Ovary (tissue), 10 donors: ENCODE measurements at places on chromosomes 1 and 21.

- DNase-seq: peak; percentile 36
Measured at GRCh38 chr21:37220433-37220980, 46.6 kb downstream of the VPS26C start.

DNA sequence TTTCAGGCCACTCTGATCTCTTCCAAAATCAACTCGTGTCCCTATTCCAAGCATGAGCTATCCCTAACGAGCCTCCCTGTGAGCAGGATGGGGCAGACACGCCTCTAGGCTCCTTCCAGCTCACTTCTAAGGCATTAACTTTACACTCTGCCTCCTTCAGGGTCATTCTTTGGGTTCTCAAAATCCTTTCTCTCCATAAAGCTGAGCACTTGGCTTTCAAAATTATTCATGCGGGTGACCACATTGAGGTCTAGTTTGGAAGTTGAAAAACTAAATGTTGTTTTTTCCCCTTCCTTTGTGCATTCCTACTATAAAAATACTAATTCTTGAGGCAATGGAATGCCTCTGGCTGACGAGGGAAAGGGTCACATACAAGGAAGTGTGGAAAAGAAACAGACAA lies 33.5 kb upstream of the BMP8B start:
- DNase-seq: no peak

DNA sequence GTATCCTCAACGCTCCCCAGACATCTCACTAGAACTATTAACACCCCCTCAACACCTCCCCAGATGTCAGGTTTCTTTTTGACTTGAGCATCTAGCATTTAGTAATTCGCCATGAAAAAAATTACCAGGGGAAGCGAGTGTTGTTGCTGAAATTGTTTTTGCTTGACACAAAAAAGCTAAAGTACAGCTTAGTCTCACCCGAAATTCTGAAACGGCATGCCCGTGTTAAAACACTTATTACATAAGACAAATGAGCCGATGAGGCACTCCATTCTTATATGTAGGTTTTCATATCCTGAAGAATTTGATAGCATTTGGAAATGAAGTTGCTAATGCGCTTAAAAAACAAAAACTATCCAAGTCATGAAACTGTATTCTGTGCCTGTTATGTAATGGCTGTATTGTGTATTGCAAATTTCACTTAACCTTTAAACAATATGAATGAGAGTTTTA lies 1.3 kb upstream of the NRIP1 start:
- DNase-seq: no peak

DNA sequence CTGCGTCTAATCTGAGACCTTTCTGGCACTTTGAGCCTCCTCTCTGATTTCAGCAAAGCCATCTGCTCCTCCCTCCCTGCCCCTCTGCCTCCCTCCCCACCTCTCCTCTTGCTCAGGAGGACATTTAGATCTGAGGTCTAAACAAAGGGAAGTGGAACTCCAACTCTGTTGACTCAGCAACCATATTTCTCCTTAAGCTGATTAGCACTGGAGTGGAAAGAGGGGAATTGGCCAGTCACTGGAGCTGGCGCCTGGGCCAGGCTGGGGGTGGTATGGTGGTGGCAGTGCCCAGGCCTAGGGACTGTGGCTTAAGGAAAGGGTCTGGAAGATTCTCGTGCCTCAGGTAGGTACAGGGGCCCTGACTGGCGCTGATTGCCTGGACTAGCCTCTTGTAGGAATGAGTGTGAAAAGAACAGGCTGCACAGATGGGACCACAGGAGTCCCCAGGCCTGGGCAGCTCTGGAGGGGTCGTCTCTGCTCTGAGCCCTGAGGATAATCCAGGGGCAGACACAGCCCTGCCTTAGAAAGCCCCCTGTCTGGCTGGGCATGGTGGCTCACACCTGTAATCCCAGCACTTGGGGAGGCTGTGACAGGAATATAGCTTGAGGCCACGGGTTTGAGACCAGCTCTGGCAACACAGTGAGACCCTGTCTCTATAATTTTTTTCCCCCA lies 11.9 kb downstream of the SH2D2A start:
- DNase-seq: no peak

DNA sequence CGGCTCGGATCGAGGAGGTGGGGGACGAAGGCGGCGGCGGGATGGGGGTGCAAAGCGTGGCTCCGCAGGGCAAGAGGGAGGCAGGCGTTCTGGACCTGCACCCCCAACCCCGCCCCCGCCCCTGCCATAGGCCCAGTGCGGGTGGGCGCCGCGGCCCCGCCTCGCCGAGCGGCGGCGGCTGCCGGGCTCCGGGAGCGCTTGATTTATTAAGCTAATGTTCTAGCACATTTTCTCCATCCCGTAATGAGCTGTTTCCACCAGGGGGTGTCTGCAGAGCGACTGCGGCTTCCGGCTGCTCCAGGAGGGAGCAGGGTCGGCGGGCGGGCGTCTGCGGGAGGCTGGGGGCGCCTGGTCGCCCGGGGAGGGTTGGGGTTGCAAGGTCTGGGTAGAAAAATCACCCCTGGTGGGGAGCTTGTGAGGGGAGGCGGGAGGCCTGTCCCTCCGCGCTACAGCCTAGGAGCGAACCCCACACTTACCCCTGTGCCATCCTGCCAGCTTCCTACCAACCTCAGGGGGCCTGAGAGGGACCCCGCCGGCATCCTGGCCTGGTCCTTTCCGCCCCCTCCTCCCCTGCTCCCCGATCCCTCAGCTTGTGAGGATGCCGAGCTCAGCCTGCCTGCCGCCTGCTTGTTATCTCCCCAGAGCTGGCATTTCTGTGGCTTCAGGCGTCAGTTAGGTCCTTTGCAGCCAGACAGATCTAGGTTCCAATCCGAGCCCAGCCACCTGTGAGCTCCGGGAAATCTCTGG lies 48.5 kb upstream of the ACOT11 start:
- DNase-seq: peak; percentile 64

DNA sequence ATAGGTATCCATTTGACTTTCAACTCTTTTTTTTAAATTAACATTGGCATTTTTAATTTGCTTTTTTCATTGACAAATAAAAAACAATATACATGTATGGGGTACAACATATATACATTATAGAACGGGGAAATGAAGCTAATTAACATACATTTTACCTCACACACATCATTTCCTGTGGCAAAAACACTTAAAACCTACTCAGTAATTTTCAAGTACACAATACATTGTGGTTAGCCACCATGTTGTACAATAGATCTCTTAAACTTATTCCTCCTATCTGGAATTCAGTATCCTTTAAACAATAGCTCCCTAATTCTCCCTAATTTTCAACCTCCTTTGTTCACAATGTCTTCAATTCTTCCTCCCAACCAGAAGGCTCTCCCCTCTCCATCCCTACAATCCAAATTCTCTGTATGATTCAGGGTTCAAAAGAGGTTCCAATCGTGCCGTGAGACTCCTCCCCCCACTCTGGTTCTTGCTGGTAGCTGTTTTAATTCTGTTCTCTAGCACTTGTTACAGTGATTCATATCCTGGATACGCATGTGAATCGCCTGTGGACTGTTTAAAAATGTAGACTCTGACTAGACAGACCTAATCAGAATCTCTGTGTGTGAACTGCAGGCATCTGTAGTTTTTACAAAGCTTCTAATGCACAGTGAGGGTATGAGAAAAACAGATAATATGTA lies 87.6 kb upstream of the DUSP10 start:
- DNase-seq: no peak

DNA sequence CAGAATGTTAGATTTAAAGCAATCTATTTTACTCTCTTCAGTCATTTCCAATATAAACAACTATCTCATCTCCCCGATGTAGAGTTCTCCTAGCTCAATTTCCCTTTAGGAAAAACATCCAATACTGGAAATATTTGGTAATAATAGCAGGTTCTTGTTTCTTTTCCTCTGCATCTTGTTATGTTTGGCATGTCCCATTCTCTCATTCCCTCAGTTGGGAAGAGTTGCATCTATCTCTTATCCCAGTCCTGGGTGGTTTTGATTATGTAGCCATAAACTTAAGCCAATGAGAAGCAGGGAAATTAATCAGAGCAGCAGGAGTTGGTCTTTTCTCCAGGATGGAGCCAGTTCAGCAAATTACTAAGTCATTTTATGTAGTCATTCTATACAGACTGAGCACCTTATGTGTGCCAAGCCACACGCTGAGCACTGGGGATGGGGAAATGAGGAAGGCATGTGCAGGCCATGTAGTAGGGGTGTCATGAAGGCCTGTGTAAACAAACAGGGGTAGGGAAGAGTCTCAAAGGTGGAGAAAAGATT lies 418.2 kb upstream of the NFIA start:
- no peak for DNase-seq

- no peak for DNase-seq
Measured at GRCh38 chr1:40803447-40803846, 19.9 kb downstream of the KCNQ4 start.

DNA sequence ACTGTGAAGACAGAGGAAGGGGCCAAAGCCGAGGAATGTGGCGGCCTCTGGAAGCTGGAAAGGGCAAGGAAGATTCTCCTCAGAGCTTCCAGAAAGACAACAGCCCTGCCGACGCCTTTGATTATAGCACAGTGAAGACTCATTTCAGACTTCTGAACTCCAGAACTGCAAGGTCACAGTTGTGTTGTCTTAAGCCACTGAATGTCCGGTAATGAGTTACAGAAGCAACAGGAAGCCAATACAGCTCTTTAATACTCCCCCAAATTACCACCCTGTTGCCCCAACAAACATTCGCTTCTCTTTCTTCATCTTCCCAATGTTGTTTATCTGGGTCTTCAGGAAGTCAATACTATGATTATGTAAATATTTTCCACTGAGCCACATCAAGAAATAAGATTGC lies 44.0 kb downstream of the ETS2 start:
- DNase-seq: no peak

GRCh38 chr1:149962039-149962647 lies 25.5 kb upstream of the MTMR11 start:
- peak; percentile 62 for DNase-seq

- no peak for DNase-seq
Measured at GRCh38 chr1:19411612-19412011, 73.7 kb downstream of the CAPZB start.

- no peak for DNase-seq
Measured at GRCh38 chr1:24392604-24392946, 21.0 kb downstream of the STPG1 start.

DNA sequence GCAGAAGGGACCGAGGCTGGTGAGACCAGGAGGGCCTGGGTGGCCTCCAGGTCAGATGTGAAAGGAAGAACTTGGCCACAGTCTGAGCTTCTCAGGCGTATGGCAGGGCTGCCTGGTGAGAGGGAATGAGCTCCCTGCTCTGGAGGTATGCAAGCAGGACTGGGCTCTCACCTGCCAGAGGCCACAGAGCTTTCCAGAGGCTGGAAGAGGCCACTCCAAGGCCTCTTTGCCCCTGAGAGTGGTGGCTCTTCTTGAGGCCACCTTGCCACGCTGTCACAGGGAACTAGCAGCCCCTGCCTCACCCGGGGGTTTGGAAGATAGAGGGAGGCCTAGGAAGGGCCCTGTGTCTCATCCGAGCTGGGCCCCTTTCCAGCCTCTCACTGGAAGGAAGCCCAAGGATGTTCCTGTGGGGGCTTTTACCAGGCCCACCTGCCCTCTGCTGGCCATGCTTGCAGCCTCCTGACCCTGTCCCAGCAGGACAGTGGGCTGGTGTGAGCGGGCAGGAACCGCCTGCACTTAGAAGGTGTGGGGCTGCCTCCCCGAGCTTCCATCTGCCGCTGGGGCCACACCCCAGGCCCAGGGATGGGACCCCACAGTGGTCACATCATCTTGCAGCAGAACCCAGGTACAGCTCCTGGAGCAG lies 10.0 kb downstream of the PCSK9 start:
- DNase-seq: no peak

DNA sequence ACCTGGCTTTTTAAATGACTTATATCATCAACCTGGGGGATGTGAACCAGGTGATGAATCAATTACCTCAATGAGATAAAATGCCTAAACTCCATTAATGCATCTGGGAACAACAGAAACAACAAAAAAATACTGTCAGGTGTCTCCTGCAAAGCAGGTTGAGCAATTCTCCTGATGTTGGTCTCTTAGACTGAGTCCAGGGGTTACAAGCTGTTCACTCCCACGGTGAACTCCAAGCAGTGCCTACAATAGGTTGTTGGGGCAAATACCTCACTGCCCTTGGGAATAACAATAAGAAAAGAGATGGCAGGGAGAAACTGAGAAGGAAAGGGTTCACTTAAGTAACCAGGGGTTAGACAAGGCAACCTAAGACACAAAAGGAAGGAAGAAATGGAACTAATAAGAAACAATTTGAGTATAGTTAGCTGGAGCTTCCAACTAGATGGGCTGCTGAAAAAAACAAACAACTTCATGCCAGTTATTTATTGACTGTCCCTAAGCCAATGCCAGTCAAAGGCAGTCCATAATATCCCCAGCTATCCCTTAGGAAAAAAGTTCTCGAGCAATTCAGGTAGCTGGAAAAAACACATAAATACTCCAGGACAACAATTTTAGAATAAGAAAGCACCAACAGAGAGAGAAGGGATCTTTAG lies 97.6 kb upstream of the MAGI3 start:
- DNase-seq: no peak

- DNase-seq: no peak
Measured at GRCh38 chr1:84603941-84604830, 29.9 kb upstream of the CTBS start.

- DNase-seq: no peak
Measured at GRCh38 chr1:224065455-224065854, 48.5 kb upstream of the FBXO28 start.

GRCh38 chr1:59509341-59509875 lies 212.5 kb downstream of the FGGY start:
- no peak for DNase-seq

DNA sequence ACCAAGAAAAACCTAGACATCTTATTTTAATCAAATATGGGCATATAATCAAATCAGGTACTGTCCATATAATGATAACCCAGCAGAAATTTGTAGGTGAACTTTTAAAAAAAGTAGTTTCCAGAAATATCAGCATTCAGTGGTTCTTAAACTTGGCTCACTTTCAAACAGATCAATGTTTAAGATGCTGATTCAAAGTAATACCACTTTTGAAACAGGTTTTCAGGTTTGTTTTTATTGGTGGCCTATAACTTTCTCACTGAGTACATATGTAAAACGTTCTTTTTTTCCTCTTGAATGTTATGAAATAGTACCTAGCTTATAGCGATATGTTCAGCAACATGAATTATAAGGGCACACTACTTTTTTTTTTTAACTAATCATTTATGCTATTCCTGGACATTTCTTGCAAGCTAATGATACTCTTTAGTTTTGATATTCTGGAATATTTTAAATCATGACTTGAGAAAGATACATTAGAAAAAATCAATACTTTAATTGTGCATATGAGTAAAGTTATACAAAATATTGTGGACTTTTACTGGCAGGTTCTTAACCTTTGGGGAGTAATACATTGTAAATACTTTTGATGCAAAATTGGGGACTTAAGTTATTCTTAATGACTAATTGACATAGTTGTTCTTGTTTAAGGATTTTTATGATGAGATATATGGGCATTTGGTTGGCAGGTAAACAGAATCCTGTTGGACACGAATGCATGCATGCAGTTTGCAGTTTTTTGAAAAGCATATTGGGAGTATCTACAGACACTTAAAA lies 3.0 kb downstream of the NFIA start:
- DNase-seq: no peak

DNA sequence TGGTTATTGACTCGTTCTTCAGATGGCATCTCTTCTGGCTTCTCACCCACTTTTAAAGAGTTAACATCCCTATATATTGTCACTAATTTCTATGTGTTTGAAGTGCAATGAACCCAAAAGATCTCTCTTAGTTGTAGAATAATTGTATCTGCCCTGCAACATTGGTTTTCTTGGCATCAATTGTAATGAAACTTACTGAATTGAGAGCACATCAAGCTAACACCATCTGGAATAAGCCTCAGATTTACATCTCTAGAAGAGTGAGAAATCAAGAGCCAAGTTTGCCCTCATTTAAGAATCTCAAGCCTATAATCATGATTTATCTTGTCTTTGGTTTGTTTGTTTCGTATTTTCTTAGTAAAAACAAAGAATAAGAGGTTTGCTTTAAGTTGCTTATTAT lies 372.6 kb upstream of the LRRC7 start:
- no peak for DNase-seq

GRCh38 chr1:205988585-205988995 lies 14.6 kb downstream of the RAB7B start:
- no peak for DNase-seq
